ENCODE measurements at places on chromosomes 12 and 14.

- DNase-seq, result peak; percentile 15
These were observed 72.4 kb downstream of the IQSEC3 start for GRCh38 chr12:138898-139534.

GRCh38 chr14:103151270-103151945 lies 28.1 kb downstream of the TNFAIP2 start:
- DNase-seq, result no peak

- DNase-seq, result peak; percentile 43
These were observed 31.1 kb downstream of the ALDH1L2 start for GRCh38 chr12:105053116-105053572.

DNA sequence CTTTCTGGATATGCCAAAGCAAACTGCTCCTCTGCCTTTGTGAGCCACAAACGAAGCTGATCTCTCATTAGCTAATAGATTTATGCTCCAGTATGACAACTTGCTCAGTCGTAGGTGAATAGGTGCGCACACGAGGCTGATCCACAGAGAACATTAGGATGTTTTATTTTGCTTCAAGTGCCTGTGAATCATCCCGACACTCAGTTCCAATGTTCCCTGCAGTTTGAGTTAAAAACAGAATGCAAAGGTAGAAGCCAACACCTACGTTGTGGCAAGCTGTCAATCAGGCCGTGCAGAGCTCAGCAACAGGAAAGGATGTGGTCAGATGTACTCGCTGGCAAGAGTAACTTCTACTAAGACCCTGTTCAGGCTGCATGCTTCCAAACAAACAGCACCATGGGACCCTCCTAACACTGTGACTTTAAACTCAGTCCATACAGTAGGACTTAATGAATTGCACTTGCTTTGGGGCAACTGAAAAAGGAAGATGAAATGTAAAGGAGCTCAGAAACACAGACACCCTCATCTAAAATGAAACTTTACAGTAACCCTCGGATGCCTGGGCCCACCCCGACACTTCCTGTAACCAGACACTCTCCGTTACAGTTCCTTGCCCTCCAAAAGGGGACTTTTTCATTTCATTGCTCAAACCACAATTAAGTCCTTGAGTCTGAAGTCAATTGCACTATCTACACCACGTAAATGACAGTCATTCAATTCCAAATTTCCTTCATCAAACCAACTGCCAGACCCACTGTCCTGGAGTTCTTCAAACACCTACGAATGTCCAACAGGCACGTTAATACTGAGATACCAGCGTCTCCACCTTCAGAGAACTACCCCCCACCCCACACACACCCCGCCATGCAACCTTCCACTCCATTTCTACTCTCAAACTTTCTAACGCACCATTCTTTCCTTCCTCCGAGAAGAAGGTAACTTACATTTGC lies 1.6 kb downstream of the CCDC88C start:
- peak; percentile 40 for DNase-seq

DNA sequence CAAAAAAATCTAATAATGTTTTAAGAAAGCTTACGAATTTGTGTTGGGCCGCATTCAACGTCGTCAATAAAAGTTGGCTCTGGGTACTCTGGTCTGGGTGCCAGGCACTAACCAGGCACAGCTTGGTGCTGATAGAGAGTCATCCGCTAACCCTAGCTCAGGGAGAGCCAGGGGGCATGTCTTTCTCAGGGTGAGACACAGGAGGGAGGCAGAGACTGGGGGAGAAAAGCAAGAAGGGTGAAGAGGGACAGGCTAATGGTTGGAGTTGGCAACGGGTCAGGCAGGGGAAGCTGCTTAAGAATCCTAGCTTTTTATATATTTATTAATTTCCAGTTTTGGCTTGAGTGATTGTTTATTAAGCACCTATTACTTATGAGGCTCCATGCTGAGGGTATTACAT lies 105.0 kb downstream of the CMKLR1 start:
- DNase-seq, result no peak

DNA sequence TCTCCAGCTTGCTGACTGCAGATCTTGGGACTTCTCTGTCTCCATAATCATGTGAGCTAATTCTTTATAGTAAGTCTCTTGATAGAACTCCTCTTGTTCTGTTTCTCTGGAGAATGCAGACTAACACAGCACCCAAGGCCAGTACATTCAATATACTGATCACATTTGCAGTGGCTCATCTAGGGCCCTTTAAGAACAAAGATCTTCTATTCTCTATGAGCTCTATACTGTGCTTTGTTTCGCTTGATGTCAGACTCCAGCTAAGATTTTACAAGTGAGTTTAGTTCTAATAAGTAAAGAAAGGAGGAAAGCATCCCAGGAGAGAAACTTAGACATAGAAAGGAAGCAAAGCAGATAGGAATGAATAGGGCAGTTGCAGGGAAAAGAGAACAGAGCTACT lies 69.3 kb upstream of the TMPO start:
- no peak for DNase-seq

DNA sequence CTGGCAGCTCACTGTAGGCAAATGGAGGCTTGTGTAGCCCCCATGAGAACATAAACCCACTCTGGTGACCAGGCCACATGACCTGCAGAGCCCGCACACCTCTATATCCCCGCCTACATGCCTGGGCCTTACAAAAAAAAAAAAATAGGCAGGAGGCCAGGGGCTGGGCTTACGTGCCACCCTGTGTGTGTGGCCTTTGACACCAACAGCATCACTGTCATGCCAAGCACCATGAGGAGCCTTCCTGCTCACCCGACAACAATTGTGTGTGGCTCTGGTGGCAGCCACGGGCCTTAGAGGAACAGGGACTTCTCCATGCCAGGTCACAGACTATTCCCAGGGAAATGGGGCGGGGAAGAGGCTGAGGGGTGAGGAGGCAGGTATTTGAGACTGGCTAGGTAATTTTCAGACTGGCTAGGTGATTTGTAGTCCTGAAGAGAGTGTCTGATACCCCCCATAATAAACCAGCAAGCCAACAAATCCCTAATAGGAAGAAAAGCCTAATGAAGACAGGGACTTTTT lies 140.0 kb downstream of the DPF3 start:
- DNase-seq, result no peak

DNA sequence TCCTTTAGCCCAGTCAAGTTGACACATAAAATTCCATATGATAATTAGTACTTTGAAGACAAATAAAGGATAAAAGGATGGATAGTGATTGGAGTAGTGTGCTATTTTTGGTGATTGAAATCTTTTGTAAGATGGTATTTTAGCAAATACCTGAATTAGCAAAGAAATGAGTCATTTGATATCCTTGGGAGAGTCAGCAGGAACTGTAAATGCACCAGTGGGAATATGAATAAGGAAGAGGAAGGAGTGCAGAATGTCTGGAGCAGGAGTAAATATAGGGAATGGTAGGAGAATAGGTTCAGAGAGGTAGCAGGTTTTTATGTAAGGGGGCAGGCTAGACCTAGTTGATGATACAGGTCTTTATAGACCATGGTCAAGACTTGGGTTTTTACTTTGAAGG lies 75.0 kb downstream of the TRMT5 start:
- DNase-seq, result no peak

DNA sequence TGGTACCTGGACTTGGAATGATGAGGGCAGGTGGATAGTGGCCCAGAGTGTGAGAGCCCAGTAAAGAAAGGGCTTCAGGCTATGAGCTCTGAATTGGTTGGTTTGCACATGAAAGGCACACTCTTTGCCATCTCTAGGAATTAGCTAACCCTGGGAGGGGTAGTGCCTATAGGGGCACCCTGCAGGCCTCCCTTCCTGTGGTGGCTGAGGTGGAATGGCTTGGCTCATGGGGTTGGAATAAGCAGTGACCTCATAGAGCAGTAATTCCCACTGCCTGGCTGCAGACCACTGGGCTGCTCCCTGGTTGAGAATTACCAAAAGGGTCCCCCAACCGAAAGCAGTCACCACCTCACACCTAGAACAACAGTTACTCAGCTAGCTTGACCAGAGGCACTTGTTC lies 42.7 kb downstream of the ASCL4 start:
- DNase-seq, result no peak

- DNase-seq, result no peak
These were observed 79.1 kb upstream of the FBRSL1 start for GRCh38 chr12:132410849-132411248.
